ENCODE measurements at places on chromosomes 13 and 19.

DNA sequence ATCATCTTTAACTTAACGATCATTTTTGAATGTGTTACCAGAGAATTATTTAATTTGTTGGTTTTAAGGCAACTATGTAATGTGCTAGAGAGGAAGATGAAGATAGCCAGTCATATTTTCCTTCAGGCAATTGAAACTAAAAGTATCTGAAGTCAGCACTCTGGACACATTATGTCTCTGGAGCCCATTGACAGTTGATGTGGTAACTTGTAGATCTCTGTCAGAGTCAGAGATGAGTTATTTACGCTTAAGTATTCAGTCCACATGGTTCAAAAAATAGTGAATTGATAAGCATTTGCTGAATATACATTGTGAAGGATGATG, 2.1 kb downstream of the ZMYM2 start:
- no peak for DNase-seq

DNA sequence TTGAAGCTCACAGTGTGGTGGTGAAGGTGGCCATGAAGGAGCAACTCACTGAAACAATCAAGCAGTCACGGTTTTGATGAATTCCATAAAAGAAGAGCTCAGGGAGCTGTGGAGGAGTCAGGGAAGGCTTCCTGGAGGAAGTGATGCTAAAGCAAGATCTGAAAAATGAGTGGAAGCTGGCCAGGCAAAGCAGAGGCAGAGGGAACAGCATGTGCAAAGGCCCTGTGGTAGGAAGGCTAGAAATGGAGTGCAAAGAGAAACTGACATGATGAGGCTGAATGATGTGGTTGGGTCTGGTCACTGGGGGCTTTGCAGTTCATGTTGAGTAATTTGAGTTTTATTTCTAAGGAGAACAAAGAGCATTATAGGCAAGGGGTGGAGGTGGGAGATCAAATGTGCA, 6.9 kb downstream of the ADGRE1 start:
- no peak for DNase-seq

GRCh38 chr13:88086577-88086976, 415.4 kb downstream of the SLITRK5 start:
- DNase-seq: no peak

GRCh38 chr13:113643593-113643992, 14.4 kb downstream of the ATP4B start:
- DNase-seq: no peak

DNA sequence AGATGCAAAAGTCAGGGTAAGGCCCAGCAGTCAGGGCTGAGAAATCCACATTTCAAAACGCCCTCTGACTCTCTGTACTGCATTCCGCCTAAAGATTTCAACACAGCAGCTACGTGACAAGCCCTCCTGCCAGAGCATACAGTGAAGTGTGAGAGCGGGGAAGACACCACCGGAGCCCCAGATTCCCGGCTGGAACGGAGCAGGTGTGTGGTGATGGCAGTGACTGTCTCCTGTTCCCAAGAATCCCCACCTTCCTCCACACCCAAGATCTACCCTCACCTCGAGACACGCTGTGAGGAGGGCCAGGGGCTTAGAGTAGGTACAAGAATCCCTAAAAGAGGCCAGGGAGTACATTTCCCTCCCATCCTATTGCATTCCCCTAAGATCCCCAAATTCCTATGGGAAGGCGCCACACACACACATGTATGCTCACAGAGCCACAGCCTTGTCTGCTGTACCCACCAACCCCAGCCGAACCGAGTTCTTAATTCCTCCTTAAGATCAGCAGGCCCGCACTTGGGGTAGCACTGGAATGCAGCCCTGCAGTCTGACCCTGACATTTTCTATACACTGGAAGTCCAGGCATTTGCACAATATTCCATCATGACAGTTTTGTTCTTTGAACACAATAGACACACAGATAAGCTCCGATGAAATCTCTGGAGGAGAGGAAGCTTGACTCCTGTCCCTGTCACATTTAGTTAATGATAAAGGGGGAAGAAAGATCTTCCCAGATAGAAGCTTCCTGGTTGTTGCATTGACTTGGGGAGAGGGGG, 102.9 kb downstream of the FOXO1 start:
- no peak for DNase-seq

DNA sequence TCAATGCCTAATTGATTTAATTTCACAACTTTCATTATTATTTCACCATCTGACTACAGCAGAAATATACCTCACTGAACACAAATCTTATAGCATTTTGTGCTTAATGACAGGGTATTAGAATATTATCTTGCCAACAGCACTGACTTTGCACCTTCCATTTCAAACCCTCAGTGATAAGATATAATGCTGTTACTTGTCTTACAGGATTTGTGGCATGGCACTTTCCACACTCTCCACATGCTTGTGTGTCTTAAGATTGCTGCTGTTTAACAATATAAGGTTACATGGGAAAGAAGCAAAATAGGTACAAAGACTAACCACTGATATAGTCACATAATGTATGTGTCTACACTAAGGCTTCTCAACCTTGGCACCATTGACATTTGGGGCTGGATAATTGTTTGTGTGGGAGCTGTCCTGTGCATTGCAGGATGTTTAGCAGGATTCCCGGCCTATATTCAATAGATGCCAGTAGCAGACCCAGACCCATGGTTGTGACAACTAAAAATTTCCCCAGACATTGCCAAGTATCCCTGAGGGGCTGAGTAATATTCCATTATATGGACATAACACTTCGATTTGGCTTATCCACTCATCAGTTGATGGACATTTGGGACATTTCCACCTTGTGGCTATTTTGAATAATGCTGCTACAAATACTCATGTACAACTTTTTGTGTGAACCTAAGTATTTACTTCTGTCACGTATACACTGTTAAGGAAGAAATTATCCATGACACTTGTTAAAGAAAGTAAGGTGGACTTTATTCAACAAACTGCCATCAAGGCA, 5.7 kb upstream of the DIAPH3 start:
- DNase-seq: no peak

- no peak for DNase-seq
Observed at GRCh38 chr19:51128227-51128626, 3.5 kb downstream of the SIGLEC9 start.

DNA sequence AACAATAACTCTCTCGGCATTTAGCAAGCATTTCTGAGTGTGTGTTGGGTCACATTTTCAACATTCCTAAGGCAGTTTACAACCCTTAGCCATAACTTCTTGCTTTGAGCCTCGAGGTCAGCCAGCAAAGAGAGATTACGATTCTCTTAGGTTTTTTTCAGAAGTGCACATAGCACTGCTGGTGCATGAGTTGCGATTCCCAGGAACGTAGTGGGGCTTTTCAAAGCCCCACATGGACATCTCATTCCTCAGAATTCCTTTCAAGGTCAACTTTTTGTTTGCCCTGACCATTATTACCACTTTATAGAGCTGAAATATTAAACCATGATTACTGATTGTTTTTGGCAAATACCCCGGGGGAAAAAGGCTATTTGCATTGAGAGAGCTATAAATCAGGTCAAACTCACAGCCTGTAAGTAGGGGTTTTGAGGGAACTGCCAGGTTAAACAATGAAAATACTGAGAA, 705.3 kb downstream of the GPC5 start:
- DNase-seq: no peak

- DNase-seq: no peak
Observed at GRCh38 chr13:94243551-94243950, 235.9 kb downstream of the DCT start.

GRCh38 chr13:112703449-112704284, 13.8 kb downstream of the ATP11A start:
- DNase-seq: no peak

DNA sequence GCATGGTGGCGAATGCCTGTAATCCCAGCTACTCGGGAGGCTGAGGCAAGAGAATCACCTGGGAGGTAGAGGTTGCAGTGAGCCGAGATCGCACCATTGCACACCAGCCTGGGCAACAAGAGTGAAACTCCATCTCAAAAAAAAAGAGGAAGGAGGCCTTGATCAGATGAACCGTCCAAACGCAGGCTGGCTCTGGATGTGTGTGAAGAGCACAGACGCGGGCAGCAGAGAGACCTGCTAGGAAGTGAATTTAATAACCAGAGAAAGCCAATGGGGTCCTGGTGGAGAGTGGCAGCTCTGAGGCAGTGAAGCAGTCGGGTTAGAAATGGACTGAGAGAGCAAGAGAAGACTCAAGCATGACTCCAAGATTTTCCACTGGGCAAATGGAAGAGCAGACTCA, 136.5 kb downstream of the RNF17 start:
- DNase-seq: no peak

- no peak for DNase-seq
Observed at GRCh38 chr13:100887729-100888151, 213.1 kb upstream of the TMTC4 start.

DNA sequence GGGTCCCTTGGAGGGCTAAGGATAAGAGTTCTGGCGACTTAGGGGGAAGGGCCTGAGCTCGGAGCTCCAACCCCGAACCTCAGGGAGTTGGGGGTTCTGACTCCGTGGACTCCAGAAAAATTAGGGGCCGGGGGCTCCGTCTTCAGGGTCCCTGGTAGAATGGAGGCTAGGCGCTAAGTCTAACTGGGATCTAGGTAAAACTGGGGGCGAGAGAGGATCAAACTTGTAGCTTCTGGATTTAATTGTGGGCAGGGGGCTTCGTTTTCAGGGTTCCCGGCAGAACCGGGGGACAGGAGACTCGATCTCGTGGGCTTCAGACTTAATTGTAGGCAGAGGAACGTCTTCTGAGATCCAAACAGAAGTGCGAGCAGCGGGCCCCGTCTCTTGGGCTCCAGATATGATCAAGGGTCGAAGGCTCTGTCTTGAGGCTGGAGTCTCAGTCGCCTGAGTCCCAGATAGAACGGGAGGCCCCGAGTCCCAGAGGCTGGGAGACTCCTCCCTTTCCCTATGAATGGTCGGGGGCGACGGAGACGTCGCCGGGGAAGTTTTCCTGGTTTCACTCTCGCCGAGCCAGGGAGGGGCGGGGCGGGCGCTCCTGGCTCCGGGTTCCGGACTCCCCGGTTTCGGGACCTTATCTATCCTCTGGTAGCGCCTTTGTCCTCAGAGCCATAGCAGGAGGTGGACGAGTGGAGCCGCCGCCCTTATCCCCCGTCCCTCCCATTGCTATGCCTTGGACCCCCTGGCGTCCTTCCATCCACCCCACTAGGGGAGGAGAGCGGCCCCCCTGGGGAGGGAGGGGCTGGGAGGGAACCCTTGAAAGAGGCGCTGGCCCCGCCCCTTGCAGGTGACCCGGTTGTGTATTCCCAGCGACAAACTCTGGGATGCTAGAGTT, 1.3 kb downstream of the NECTIN2 start:
- DNase-seq: no peak

DNA sequence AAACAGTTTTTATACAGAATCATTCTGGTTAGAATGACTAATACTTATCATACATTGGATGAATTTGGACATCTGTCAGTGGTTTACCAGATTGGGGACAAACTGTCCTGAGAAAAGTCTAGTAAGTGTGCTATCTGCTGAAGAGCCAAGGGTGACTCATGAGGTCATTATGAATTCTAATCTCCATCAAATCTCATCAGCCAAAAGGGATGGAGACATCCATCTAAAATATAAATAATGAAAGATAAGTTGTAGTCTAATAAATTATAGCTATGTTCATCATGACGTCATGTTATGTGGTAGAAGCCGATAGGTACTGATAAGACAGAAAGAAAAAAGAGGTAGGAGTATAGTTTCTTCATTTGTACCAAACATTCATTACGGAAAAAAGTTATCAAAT, 804.4 kb downstream of the PCDH9 start:
- DNase-seq: no peak

DNA sequence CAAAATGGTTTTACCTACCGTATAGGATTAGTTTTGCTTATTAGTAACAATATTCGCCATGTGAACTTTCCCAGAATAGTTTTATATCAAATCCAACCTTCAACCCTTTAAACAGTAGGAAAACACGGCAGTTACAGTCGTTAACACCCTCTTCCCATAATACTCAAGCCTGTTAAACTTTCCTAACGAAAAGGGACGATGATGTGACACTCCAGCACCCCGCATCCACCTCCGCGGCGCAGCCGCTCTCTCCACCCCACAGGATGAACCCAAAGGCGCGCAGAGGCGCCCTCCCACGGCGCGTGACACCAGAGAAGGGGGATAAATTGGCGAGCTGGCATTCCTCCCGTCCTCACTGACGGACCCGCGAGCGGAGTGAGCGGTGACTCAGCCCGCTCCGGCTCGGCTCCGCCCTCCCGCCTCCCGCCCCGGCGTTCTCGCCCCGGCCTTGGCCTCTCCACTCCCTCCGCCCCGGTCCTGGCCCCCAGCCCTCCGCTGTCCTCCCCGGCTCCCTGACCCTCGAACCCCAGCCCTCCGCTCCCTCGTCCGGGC, 665 bp downstream of the TUBGCP3 start:
- peak; percentile 49 for DNase-seq

GRCh38 chr13:72145383-72145782, 278.4 kb upstream of the DACH1 start:
- no peak for DNase-seq

DNA sequence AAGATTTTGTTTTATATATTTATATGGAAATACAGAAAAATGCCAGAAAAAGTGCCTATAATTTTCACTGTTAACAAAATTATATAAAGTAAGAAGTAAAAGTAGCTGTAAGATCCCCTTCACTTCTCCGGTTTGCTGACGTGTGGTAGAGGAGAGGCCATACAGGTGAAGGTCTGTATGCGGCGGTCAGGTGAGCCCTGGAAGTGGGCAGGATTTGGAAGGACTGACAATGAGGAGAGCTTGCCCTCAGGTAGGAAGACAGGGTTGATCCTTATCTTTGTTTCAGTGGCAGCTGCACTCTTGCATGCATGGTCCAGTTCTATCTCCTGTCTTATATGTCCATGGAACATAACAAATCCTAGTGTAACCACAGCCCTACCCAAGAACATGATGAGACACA, 16.9 kb upstream of the TFDP1 start:
- DNase-seq: no peak

DNA sequence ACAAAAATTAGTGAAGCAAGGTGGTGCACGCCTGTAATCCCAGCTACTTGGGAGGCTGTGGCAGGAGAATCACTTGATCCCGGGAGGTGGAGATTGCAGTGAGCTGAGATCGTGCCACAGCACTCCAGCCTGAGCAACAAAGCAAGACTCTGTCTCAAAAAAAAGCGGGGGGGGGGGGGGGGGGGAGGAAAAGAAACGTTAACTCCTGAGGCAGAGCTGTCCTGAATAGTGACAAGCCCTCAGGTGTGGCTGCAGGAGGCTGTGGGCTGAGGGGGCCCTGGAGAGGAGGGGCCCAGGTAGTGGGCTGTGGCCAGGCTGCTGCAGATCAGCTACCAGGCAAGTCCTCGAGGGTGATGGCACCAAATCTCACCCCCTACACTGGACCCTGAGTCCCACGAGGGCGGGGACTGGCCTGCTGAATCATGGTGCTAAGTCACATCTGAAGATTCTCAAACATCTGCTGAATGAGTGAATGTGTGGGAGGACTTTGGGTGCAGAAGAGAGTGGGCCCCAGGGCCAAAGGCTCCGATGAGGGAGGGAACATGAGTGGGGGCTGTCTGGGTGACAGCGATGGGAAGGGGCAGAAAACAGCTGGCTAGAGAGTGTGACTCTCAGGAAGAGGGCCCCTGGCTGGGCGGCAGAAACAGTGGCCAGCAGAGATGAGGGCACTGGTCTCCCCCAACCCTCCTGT, 24.6 kb upstream of the ATP1A3 start:
- no peak for DNase-seq

Measured in stimulated activated CD4-positive, alpha-beta T cell treated with anti-CD3 and anti-CD28 coated beads, Interleukin-1b, Interleukin-23, amount 100 ng/mL, for 1 hour (primary cell).